ENCODE measurements at places on chromosomes 3 and 15.

- no peak for DNase-seq
Measured at GRCh38 chr3:149438981-149439380, 35.5 kb upstream of the TM4SF4 start.

DNA sequence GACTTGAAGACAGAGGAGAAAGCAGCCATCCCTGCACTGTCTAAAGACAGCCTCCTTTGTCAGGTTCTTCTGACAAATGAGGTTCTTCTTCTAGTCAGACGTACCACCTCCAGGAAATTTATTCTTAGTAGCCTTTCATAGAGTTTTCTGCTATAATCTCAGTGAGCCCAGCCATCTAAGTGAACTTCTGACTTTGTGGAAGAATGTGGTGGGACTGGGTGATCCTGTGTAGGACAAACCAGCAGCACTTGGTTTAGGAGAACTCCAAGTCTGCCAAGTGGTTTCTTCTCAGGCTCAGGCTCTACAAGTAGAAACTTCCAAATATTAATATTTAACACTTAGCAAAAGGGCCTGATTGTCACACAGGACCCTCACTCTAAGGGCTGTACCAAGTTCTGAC is 52.1 kb downstream of the TIPARP start:
- no peak for DNase-seq

DNA sequence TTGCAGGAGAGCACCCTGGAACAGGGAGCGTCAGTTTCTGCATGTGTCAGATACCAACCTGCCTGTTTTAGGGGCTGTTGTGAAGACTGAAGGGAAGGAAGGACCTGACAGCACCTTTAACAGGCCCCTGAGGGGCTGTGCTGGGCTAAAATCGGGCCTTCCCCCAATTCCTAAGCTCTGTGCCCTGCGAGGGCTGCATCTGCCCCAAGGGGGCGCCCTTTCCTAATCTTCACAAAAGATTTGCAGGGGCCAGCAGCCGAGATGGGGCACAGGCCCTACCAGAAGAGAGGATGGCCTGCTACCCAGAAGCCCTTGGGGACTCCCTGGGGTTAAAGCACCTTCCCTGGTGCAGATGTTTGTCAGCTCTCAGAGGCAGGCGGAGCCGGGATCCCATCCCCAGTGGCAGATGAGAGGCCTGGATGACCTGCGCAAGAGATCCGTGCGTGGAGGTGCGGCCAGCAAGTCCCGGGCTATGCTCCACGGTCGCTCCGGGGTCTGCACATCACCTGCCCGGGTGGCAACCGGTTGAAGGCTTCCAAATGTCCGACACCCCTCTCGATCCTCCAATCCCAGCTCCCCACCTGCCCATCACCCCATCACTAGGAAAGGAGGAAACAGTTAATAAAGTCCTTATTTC is 53.6 kb downstream of the RHCG start:
- peak; percentile 16 for DNase-seq

- DNase-seq: no peak
Measured at GRCh38 chr3:14377838-14378169, 24.6 kb upstream of the SLC6A6 start.

DNA sequence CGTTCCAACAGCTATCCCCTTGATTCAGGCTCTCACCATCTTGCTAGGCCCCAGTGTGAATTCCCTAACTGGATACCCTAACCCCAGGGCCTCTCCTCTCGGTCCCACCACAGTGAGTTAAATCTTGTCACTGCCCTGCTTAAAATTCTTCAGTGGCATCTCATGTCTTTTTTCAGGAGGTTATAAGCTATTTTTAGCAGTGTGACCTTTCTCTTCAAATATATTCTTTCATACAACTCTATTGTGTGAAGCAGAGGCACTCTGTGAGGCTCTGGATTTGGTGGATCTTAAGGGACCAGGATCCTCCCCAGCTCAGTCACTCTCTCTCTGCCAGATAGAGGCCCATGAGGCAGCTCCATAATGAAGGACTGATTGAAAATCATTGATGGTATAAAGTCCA is 760.4 kb downstream of the NTRK3 start:
- DNase-seq: no peak

- DNase-seq: no peak
Measured at GRCh38 chr15:71489570-71489969, 320.8 kb upstream of the NR2E3 start.

- DNase-seq: peak; percentile 5
Measured at GRCh38 chr15:76057332-76058000, 2.3 kb upstream of the TMEM266 start.

GRCh38 chr15:96345560-96346399 is 15.3 kb downstream of the NR2F2 start:
- no peak for DNase-seq

DNA sequence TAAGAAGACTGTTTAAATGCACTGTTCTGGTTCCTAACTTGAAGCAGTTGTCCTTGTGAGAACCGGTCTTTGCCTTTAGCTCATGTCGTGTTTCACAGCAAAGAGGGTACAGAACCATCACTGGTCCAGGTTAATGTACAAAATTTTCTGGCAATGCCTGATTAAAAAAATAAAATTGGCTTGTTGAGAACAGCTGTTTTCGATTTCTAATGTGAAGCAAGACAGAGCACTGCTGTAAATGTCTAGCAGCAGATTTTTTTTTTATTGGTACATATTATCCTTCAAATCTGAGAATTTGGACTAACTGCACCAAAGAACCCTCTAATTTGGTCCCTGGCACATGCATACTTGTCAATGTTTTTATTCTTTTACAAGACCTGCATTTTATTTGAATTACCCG is 103.3 kb downstream of the STT3B start:
- no peak for DNase-seq

DNA sequence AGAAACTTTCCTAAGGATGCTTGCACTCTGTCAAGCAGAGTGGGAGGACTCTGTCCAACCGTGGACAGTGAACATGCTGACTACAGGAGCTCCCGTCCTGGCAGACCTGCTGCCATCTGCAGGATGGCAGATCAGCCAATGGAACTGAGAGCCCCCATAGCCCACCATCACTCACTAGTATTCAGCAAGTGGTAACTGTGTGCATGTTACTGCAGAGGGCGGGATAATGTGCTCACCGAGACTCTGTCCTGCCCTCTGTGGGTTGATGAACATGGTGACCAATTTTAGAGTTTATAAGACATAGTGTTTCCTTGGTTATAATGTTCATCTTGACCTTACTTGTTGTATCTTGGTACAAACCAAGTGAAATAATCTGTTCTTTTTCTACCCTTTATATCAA is 11.5 kb downstream of the CSPG5 start:
- no peak for DNase-seq

DNA sequence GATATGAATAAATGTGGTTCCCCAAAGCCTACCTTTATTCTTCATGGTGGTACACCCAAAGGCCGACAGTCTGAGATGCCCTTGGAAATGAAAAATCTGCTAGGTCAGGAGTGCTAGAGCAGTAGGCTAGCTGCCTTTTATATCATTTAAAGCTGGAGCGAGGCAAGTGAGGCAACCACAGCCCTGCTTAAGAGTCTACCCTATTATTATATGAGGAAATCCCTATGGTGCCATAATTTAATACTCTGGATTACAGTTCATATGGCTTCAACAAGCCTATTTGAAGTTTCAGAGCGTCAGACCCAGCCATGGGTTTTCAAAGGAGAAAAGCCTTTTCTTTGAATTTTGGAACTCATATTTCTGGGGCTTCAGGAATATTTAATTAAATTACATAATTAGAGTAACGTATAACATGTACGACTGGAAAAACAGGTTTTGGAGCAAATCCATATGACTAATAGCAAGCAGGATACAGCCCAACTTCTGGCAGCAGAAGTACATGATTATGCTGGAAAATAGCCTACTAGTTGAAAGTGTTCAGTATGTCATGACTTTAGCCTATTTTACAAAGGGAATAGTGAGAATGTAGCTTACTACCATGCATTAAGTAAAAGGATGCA is 18.0 kb upstream of the SLTM start:
- DNase-seq: no peak

DNA sequence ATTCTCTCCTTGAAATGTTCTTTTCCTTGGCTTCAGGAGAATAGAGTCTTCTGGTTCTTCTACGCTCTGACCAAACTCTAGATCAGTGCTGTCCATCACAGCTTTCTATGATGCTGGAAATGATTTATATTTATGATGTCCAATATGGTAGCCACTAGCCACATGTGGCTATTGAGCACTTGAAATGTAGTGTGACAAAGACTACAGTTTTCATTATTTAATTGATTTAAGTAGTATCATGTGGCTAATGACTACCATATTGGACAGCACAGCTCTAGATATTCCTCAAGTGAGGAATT is 2.9 kb downstream of the LNP1 start:
- no peak for DNase-seq

- DNase-seq: no peak
Measured at GRCh38 chr3:29871087-29871486, 590.2 kb downstream of the RBMS3 start.

- DNase-seq: no peak
Measured at GRCh38 chr3:172848910-172849309, 98.4 kb downstream of the ECT2 start.

DNA sequence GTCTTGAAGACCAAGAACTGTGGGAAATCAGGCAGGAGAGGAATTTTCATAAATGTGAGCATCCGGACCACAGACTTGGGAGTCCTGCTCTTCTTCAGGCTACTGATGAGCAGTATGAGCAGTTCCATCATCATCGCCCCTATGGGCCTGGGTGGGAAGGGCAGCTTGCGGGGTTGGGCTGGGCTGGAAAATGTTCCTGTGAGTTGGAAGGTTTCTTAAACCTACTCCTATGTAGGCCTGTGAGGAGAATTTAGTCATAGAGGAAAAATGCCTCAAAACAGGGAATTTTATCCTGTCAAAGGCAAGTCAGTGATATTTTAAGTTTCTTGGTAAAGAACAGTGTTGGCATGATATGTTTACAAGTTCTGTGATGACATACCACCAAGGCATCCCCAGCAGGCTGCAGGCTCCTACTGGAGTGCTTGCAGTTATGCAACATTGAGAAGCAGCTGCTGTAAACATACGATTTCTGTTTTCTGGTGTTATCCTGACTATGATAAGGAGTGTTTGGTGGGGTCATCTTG is 10.3 kb downstream of the MASP1 start:
- DNase-seq: no peak

DNA sequence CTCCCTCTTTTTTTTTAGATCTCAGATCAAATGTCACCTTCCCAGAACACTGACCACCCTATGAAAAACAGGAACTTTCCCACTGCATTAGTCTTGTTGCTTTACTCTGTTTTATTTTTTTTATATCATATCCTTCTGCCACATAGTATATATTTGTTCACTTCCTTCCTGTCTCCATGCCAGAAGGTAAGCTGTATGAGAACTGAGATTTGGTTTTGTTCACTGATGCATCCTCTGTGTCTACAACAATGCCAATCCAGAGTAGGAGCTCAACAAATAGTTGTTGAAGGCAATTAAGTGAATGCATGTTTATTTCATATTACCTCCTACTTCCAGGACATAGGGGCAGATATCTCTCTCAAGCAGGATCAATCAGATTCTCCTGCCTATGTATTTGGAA is 114.4 kb downstream of the TPRG1 start:
- DNase-seq: no peak

GRCh38 chr3:32215185-32215584 is 23.3 kb upstream of the CMTM8 start:
- no peak for DNase-seq

DNA sequence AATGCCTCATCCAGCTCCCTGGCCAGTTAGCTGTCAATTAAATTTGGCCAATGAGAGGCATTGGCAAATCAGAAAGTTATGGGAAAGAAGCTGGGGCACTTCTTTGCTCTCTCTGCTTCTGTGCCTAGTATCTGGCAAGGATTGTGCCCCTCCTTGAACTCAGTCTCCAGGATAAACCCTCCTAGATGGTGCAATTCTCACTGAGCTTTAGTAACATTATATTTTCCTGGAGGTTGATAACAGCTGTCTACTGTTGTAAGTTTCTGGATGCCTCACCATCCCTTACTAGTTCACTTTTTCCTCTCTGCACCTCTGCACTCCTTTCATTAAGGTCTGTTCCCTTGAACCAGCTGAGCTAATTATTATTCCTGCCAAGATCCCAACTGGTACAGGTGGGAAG is 329.5 kb downstream of the MFSD1 start:
- no peak for DNase-seq

DNA sequence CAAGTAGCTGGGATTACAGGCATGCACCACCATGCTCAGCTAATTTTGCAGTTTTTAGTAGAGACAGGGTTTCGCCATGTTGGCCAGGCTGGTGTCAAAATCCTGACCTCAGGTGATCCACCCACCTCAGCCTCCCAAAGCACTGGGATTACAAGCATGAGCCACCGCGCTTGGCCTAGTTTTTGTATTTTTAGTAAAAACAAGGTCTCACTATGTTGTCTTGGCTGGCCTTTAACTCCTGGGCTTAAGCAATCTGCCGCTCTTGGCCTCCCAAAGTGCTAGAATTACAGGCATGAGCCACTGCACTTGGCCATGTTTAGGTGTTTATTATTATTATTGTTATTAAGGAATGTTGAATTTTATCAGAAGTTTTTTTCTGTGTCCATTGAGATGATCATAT is 14.7 kb downstream of the IL16 start:
- DNase-seq: no peak

DNA sequence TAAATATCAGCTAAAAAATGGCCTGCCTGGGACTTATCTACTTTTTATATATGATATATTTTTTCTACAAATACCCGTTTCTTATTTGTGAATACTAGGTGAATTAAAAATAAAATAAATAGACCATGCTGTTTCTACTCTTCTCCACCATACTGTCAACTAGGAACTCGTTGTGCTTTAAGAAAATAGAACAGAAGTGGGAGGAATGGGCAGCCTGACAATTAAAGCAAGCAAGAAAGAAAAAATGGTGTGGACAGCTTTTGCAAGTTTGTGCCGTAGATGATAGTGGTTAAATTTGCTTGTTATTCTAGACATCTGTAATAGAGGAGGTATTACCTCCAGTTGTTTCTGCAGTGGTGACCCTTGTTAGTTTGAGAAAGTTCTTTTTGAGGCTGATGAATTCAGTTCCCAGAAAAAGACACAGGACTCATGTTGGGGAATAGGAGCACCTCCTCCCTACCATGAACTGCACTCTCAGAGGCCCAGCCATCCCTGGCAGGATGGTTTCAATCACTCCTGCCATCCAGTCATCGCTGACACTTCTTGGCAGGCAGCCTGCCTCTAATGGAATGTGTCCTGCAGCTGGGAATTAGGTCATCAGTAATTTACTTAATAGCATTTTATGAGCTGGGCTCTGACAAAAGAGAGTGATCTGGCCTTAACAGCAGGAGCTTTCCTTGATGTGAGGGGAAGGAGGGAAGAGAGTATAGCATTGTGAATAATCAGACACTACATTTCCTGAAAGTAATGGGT is 105.0 kb upstream of the GAP43 start:
- no peak for DNase-seq

DNA sequence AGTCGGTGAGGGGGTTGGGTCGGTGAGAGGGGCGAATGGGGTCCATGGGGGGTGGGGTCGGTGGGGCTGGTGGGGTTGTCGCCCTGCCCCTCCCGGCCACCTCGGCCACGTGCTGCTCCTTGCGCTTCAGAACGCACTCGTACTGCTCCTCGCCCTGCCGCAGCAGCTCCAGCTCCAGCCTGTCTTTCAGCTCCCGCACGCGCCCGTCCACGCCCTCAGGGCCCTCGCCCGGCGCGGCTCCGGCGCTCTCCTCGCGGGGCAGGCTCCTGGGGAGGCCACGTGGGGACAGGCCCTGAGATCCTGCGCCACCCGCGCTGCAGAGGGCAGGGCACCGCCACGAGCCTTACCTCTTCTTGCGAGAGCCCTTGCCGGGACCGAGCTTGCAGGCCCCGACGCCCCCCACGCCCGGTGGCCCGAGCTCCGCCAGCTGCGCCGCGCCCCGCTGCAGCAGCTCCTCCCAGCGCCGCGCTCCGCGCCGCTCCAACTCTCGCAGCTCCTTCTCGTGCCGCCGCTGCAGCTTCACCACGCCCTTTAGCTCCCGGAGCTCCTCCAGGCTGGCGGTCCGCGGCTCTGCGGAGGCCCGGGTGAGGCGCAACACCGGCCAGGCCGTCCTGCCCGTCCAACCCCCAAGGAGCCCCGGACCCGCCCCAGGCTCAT is 8.2 kb upstream of the ANKRD63 start:
- DNase-seq: no peak
